Lung microvascular endothelial cell (primary cell): ENCODE measurements at places on chromosomes 6 and 20. TPM values are rescaled to one million over a fixed set of nuclear protein-coding genes. Genes with fewer than 3 reads are reported as not detected.

- DNase-seq, result no peak
These were observed 159.2 kb downstream of the ANKRD60 start for GRCh38 chr20:58069207-58069606.

The DDR1 gene
- 4.8 and 6.3 TPM in 2 replicates for total RNA-seq

The REV3L gene
- 17.0 and 18.8 TPM in 2 replicates for total RNA-seq

DNA sequence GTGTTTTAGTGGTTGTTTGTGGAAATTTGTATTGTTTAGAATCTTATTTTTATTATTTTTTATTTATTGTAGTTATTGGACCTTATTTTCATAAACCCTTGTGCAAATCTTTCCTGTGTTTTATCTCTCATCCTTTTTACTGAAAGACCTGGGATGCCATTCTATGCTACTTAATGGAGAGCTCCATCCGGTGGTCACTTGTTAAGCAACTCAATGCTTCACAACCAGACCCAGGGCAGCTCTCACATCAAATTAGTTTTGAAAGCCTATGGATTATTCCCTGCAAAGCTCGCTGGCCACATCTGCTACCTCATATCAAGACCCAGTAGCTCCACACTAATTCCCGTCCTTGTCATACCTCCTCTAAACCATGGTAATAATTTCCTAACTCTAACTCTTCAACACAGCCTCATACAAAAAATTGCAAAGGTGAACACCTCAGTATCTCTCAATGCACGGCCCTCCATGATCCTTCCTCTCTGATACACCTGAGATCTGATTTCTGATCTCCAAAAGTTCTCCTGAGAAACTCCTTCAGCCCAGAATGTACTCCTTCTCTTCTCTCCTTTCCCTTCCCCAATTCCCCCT is 296.6 kb upstream of the MANEA start:
- DNase-seq, result no peak

DNA sequence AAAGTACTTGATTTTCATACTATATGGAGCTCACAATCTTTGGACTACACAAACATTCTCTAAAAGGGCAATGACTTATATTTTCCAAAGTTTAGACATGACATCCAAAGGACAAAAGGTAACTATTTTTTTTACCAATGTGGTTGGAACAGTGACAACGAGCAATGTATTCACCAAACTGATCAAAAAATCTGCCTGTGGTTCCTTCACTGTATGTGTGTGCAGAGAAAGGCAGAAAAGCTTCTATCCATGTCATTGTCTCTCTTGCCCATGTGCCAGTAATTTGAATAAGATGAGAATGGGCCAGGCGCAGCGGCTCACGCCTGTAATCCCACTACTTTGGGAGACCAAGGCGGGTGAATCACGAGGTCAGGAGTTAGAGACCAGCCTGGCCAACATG is 25.5 kb downstream of the MCUR1 start:
- peak; percentile 18 for DNase-seq

The GNAS-AS1 gene
- total RNA-seq, result 0.22 TPM in 1 of 2 replicates, not detected in the other

The TRMT11 gene
- 7.6 and 8.9 TPM in 2 replicates for total RNA-seq

The ZC2HC1B gene
- not detected in 2 replicates for total RNA-seq

DNA sequence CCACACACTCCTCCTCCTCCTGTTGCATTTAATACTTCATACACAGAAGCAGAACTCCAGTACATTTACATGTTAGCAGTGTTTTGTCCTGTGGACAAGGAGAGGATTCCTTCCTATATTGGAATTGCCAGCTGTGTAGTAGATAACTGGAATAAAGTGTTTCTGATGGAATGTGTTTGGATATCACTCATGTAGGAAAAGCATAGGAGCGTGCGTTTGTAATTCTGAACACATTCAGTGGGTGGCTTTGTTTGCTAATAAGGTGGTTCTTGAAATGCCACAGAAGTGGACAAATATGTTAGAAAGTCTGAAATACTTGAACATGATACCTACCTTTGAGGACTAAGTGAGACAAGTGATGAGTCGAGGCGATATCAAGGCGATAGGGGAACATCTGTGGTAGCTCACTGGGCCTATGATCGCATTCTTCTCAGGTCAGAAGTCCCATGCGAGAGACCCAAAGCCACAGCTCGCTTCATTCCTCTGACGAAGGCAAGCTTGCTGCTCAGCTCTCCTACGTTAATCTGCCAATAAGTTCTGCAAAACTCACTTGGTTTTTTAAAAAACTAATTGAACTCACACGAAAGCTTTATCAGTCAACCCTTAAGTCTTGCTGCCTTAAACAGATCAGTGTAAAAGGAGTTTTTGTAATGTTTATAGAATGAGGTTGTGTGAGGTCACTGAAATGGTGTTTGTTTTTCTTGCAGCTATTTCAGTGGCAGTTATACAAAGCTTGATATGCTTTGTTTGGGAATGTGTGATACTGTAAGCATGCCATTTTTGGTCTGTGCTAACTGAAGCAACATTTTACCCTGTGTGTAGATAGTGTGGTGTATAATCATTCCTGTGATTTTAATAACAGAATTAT is 159.9 kb downstream of the SOX4 start:
- peak; percentile 44 for DNase-seq

- no peak for DNase-seq
These were observed 179.0 kb upstream of the MMS22L start for GRCh38 chr6:97462031-97462430.

- DNase-seq, result no peak
These were observed 3.3 kb upstream of the PPP1R14C start for GRCh38 chr6:150139533-150139932.

GRCh38 chr6:65638047-65638831 is 68.8 kb downstream of the EYS start:
- no peak for DNase-seq
